ENCODE measurements at places on chromosomes 6 and 20.

DNA sequence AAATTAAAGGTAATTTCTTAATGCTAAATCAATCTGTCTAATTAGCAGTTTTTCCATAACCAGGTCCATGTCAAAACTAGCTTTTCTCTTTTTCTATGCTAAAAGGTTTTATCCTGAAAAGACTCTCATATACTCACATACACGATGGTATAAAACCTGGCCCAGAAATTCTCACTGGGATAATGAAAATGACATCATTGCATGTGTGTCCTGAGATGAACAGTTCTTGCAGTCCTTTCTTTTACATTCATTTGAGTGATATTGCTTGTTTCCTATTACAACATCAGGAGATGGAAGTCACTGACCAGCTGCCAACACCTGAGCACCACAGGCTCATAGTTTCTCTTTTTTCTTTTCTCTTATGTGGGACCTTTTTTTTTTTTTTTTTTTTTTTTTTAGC is 7.9 kb upstream of the PRELID3B start:
- DNase-seq: no peak

DNA sequence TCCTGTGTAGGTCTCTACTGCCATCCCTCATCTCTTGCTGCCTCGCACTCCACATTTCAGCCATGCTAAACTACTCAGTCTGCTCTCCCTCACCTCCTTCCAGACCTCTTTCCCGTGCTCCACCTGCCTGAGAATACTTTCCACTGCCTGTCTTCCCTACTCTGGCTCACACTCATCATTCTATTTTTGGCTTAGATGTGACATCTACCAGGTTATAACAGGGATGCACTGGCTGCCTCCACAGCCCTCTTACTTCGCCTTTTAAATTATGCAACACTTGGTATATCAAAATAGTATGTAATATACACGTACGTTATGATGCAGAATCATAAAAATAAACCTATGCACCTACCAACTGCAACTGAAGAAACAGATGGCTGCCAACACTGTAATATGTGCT is 222.8 kb upstream of the DTNBP1 start:
- DNase-seq: no peak

DNA sequence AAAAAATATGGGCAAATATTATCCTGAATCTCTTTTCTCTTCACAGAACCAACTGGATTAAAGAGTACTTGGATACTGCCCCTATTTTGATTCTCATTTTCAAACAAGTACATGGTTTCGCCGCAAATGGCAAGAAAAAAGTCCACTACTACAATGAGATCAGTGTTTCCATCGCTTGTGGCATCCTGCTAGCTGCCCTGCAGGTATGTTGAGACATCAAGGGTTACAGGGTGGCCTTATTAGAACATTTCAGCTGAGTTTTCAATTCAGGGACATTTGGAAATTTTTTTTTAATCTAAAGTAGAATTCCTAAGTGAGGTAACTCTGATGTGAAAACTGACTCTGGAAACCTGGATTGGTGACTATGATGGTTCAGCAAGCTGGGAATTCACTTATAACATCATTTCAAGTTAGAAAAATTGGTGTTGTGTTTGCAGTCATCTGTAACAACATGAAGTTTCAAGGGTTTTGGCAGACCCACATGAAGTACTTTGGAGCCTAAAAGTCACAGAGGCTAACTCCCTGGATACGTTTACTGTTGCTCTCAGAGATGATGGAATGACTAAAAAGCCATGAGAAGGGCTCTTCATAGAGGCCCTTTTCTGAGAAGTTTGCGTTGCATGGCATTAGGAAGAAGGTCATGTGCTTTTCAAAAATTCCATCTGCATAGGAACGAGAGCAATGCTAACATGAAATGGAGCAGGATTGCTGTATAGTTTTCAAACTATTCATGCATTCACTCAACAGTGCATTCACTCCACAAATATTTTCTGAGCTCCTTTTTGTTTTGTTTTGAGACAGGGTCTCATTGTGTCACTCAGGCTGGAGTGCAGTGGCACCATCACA is 25.5 kb downstream of the IYD start:
- DNase-seq: no peak

- no peak for DNase-seq
Observed at GRCh38 chr6:160357088-160357487, 8.9 kb downstream of the SLC22A3 start.

- DNase-seq: no peak
Observed at GRCh38 chr20:1283522-1284510, 17.7 kb downstream of the SNPH start.

DNA sequence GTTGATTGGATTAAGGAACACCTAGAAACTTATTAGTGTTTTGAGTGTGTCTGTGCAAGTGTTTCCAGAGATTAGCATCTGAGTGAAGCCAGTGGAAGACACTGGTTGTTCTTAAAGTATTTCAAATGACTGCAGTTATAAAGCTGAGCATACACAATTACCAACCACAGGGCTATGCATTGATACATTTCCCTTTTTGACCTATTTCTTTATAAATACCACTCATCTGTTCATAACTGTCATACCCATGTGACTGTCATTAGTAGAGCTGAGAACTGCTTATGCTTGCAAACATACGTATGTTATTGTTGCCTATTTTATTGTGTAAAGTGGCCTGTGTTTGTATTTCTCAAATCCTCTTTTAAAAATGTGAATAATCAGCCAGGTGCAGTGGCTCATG is 15.3 kb upstream of the ZC3H12D start:
- no peak for DNase-seq

- no peak for DNase-seq
Observed at GRCh38 chr6:164616917-164617524, 692.4 kb downstream of the C6orf118 start.

- no peak for DNase-seq
Observed at GRCh38 chr6:24110417-24110816, 15.6 kb upstream of the NRSN1 start.

DNA sequence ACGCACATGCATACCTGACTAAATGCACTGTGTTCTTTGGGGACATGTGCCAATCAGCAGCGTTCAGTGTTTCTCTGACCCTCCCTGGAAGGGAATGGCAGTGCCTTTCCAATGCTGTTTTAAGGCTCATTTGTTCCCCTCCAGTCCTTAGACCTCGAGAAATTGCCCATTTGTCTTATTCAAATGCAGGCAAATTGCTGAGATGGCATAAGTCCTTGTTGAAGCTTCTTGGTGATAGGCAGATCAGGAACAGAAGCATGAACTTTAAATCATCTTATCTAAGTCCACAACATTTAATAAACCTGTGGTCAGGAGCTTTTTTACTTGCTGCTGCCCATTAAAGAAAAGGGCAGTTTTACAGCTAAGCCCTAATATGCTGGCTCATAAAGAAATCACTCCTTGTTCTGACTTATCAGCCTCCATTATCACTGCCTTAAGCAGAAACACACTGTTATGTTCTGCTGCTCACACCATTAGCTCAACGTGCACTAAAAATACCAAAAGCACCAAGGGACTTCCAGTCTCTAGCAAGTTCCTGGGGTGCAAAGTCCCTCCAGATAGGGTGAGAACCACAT is 112.9 kb upstream of the LRFN2 start:
- no peak for DNase-seq

DNA sequence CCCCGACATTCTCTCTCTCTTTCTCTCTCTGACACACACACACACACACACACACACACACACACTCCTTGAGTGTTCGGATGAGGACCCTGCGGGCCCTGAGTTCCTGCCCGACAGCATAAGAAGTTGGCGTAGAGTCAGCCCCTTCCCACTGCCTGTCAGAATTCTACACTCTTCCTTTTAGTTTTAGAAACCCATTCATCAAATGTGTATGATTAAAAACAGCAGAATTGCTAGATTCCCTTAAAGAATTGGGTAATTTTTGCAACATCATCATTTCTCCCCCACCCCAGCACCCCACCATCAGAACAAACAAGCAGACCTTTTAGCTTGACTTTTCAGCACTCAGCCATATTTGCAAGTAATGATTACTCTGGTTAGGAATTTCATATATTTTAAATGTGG is 322.8 kb downstream of the FARS2 start:
- no peak for DNase-seq

GRCh38 chr20:12229891-12230290 is 312.2 kb downstream of the BTBD3 start:
- no peak for DNase-seq

DNA sequence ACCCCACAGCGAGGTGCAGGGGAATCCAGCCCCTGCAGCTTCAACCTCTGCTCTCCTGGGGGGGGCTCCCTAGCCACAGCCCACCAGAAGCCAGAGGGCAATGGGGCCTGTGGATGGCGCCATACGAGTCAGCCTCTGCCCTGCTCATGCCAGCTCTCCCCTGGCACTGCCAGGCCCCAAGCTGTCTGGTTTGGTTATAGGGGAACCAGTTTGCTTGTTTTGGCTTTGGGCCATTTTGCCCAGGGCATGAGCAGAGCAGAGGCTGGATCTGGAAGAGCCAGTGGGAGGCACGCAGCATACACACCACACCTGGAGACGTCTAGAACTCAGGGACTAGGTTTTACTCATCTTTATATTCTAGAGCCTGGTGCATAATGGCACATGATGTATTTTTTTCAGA is 66.7 kb upstream of the SLC22A16 start:
- no peak for DNase-seq

DNA sequence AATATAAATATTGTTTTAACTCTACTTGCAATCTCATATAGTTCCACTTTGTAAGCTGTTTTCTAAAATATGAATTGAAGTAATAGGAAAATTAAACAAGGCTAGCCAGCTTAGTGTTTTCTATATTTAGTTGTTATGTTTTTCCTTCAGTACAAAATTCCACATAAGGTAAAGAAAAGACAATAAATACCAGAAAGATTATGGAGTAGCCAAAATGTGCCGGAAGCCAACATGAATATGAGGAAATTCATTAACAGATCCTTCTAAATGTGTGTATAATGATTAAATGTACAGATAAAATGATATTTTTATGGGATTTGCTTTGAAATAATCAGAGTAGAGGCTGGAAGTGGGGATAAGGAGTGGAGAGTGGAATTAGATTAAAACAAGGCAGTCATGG is 52.5 kb upstream of the COL21A1 start:
- no peak for DNase-seq

- peak; percentile 82 for DNase-seq
Observed at GRCh38 chr6:4134841-4135664, at the start of gene ECI2. Gene ECI2 (minus strand): TSS chr6:4135575. CDS start chr6:4135560, 15 bp downstream.

- DNase-seq: no peak
Observed at GRCh38 chr6:166419717-166420116, 37.0 kb upstream of the MPC1 start.

GRCh38 chr6:55064711-55065420 is 109.4 kb upstream of the HCRTR2 start:
- DNase-seq: no peak

GRCh38 chr20:63116412-63117106 is 99.4 kb downstream of the YTHDF1 start:
- DNase-seq: no peak

- no peak for DNase-seq
Observed at GRCh38 chr20:41265938-41266337, 51.6 kb downstream of the ZHX3 start.

DNA sequence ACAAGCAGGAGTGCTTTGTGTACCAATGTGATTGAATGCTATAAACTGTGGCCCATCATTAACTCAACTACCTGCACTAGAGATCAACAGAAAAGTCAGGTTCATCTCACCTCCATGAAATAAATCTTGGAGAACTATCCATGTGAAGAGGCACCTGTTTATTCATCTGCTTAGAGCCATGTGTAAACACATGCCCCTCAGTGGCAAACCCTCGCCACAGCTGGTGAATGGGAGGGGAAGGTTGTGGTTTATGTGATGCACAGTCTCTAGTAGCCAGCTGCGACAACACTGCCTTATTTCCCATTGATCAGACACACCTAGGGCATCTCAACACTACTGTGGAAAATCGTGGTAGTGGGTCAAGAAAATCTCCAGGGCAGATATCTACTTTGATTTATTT is 640.2 kb downstream of the PTPRT start:
- no peak for DNase-seq

GRCh38 chr6:157539900-157540752 is 159.1 kb downstream of the ZDHHC14 start:
- DNase-seq: no peak

- no peak for DNase-seq
Observed at GRCh38 chr6:132515386-132515785, 2.5 kb upstream of the STX7 start.

GRCh38 chr20:20744170-20744725 is 31.8 kb upstream of the RALGAPA2 start:
- DNase-seq: no peak

DNA sequence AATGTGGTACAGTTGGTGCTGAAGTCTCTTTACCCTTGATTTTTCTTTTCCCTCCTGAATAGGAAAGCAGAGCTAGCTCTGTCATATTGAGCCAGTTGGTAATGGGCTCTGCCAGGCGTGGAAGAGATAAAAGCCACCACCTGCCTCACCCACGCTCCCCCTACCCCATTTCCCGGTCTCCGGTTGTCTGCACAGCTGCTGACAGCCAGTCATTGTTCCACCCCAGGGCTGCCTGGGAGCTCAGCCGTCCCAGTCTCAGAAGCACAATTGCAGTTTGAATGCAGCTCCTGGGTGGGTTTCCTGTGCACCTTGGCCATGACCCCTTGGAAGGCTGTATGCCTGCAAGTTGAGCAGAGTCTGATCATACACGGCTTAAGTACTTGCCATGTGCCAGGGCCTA is 675.2 kb upstream of the FLRT3 start:
- no peak for DNase-seq

DNA sequence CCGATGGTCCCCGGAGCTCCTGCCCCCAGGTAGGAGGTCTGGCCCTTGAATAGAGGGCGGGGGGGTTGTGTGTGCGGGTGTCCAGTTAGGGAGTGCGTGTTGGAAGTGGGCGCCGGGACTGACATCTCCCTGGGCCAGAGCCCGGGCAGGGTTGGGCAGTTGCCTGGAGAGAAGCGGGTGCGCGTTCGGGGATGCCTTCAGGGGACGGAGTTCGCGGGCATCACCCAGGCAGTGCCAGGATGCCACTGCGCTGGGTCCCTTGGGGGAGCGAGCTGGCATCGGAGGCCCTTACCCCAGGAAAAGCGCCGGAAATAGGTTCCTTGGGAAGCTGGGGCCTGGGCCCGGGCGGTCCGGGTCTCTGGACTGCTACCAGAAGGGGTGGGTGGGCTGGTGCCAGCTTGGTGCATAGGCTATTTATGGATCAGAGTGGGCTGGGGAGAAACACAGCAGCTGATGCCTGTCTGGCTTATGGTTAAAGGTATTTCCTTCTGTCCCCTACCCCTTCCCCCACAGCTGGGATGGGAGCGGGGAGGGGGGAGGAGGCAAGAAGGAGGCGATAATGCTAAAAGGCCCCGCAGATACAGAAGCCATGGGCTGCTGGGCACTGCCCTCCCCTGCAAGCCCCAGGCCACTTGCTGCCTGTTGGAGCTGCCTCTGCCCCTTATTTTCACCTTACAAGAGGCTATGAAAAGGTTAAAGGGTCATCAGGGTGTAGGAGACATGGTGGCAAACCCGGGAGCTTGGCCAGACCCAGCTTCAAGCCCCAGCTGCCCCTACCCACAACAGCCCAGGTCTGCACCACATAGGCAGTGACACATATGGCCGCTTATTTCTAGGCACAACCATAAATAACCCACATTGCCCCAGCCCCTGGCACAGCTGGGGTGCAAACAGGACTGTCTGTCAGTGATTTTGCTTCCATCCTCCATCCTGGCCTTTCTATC is 638 bp downstream of the PACSIN1 start:
- no peak for DNase-seq
